ENCODE measurements at places on chromosomes 1 and 21.

DNA sequence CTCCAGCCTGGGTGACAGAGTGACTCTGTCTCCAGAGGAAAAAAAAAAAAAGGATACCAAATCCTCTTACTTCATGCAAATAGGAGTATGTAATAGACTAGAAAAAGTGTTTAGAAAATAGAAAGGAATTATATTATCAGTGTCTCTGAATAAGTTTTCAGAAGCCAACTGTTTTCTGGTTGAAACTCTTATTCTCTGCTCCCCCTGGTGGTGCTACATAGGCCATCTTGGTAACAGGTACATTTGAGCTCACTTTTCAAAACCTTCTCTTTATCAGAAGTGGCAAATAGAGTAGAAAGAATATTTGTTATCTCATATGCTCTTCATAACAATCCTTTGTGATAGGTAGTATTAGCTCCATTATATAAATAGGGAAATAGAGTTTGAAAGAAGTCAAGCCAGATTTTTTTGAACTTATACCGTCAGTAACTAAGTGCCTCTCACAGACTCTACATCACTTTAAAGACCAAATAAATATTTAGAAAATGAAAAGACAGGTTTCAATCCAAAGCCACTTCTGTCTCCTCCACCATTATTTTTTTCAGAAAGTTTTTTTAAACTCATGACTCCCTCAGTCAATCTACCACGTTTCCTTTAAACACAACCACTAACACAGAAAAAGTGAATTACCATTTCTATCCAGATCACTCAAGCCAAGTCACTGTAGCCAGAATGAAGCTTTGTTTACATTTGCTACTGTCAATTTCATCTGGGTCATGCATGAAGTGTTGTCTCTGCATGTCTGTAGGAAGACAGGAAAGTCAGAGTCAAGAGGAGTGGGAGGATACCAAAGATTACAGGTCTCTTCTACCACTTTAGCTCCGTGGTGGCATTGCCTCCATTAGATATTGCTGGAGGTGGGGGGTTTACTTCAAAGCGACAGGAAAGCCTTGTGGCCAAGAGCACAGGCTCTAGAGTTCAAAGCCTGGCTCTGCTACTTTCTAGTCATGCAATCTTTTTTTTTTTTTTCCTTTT lies 45.6 kb downstream of the IL23R start:
- DNase-seq = peak; percentile 6

- no peak for DNase-seq
Measured at GRCh38 chr1:93991271-93991670, 82.0 kb upstream of the GCLM start.

DNA sequence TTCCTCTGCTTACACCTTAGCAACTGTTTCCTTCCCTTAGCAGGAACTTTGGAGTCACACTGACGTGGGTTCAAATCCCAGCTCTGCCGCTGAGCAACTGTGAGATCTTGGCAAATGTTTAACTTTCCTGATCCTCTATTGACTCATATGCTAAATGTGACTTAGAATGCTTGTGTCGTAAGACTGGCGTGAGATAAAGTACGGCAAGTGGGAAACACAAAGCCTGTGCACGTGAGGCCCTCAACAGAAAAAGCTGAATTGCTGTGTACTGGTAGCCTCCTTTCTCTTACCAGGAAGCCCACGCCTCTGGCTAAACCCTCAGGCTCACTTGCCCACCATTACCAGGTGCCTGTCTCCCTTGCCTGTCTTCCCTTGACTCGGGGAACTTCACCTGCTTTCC lies 135.4 kb upstream of the TNR start:
- DNase-seq = no peak

- no peak for DNase-seq
Measured at GRCh38 chr1:54122135-54122751, 30.6 kb downstream of the CDCP2 start.

- no peak for DNase-seq
Measured at GRCh38 chr1:167357305-167357704, 136.6 kb downstream of the POU2F1 start.

DNA sequence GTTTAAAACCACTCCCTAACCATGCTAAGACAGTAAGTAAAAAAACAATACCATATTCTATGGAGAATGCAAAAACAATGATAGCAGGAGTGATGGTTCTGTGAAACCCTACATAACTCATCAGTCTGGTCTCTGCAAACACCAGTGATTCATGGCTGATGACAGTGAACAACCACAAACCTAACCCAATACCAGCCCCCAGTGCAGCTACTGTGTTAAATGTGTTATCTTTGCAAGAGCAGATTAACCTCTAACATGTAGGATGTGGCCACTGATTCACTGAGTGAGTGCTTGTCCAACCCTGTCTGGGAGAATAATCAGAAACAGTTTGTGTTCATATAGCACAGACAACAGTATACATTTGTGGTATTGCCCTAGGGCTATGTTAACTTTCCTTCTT lies 100.2 kb upstream of the COG2 start:
- no peak for DNase-seq

- no peak for DNase-seq
Measured at GRCh38 chr1:103145449-103145848, 37.1 kb upstream of the COL11A1 start.

- no peak for DNase-seq
Measured at GRCh38 chr1:28273216-28273860, 14.0 kb downstream of the SESN2 start.

GRCh38 chr1:204560590-204561150 lies 44.5 kb downstream of the MDM4 start:
- DNase-seq = no peak

- no peak for DNase-seq
Measured at GRCh38 chr1:155458111-155458510, 104.5 kb downstream of the ASH1L start.

DNA sequence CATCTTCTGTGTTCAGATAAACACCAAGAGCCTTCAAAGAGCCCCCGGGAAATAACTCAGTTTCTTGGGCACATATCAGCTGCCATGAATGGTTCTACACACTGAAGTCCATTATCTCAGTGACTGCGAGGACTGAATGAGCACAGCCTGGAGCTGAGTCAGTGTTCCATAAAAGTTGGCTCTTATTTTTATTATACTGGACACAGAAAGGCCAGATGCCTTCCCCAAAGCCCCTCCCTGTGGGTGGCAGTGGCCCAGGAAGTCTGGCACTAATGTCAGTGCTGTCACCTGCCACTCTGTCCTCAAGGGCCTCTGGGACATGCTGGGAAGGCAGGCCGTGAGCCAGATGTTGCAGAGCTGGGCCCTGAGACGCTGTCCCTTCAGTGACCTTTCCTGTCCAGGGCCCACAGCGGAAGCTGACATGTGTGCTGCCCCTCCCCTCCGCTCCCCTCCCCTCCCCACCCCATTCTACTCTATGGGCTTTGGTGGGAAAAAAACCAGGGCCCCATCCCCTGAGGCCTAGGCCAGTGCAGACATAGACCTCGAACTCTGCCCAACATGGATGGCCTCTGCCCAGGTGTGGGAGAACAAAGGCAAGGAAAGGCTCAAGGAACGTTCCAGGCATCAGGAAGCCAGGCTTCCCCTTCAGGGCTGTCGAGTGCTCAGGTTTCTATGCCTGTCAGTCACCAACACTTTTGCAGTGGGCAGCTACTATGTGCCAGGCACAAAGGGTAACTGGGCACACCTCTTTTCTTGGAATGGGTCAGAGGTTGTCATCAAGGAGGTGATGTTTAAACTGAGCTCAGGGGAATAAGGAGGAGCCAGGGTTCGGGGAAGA lies 22.4 kb upstream of the NPPB start:
- no peak for DNase-seq

DNA sequence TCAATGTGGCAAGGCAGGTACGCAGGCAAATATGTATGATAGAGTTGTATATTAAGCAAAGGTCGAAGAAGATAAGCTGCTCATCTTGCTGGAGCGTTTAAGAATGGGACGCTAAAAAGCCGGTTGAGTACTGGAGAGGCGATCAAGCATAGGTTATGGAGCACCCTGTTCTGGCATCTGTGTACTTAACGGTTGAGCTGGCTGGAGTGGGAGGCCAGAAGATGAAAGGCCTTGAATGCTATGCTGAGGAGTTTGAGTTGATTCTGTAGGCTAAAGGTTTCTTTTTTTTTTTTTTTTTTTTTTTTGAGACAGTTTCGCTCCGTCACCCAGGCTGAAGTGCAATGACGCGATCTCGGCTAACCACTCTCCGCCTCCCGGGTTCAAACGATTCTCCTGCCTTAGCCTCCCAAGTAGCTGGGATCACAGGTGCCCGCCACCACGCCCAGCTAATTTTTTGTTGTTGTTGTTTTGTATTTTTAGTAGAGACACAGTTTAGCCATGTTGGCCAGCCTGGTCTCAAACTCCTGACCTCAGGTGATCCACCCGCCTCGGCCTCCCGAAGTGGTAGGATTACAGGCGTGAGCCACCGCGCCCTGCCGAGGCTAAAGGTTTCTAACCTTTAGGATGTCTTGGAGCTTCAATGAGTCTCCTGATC lies 850 bp upstream of the KHDC4 start:
- no peak for DNase-seq

DNA sequence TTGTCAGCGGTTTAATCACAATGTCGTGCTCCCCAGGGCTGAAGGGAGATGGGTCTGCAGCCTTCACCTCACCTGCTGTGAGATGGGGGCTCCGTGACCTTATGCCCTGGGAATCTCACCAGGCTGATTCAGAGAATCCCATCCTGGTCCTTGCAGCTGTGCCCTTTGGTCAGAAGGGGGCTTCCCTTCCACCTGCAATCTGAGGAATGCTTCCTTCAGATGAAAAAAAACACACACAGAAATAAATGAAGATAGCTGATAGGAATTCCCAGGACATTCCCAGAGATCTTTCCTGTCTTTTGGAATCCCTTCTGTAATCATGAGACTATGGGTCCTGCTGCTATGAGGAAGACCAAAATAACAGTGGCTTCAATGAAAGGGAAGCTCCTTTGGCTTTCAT lies 127.0 kb upstream of the VAMP3 start:
- DNase-seq = no peak

DNA sequence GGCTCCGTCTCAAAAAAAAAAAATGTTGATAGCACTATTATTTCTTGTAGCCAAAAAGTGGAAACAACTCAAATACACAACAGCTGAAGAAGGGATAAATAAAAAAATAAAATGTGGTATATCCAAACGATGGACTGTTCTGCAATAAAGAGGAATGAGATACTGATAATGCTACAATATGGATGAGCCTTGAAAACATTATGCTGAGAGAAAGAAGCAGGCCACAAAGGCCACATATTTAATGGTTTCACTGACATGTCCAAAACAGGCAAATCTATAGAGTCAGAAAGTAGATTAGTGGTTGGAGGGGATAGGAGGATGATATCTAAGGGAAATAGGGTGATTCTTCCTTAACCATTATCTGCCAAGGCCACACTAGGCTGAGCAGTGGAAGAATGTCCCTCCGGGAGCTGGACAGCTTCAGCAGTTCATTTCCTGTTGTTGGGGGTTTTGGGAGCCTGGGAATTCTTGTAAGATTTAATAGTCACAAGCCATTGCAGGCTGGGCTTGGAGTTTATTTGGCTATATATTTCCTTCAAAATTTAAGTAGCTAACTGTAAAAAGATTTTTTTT lies 53.5 kb downstream of the ST3GAL3 start:
- no peak for DNase-seq

DNA sequence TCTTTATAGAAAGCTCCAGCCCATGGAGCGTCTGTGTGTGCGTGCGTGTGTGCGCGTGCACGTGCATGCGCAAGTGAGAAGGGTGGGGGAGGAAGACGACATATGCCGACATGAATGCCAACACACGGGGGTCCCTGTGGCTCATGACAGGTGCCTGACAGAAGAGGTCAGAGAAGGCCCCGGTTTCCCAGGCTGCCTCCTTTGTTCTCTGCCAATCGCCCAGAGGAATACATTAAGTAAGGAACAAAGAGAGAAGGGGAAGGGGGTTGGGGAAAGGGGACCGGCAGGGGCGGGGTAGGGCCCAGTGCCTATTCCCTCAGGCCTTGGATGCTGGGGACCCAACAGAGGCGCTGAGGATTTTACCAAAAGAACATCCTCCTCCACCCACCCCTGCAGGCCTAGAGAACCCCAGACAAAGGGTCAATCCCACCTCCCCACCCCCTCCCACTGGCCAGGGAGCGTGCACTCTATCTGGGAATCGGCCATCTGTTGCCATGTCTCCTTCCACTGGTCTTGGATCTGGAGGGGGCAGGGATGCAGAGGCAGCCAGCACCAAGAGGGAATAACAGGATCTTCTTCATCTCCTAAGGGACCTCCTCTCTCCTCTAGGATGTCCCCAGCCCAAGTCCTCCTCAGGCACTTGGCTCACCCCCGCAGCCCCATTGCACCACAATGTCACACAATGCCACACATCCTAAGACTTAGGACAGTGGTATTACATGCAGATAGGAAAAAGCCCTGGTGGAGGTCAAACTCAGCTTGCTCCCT lies 39.4 kb downstream of the PIK3C2B start:
- DNase-seq = no peak

DNA sequence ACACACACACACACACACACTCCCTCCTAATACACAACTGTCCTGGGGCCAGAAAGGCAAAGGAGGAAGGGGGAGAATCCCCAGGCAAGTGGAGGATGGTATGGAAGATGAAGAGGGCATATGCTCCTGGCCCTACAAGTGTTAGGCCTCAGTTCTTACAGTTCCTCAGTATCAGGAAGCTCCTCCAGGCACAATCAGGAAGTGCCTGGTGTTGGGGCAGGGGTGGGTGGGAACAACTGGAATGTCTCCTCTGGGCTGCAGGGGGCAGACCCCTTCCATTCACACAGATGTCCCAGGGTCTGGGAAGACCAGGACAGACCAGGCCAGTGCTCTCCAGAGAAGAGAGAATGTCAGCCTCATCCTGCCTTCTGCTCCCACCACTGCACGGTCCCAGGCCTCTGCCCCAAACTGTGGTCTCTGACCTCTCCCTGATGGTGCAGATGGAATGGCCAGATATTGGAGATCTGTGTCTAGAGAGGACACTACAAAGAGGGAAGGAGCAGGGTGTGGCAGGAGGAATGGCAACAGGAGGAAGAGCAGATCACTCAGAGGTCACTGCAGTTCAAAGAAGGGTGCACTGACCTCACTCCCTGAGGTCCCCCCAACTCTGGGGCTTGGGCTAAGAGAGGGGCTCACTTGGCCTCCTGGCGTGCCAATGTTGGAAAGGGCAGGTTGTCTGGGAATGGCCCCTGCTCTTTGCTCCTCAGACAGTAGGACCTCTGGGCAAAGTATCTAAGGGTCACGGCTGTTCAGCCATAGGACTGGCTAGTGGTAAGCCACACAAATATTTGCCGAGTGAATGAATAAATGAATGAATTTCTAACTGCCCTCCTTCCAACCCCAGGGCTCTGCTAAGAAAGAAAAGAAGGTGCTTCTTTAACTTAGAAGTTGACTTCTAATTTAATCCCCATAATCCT lies 2.5 kb upstream of the DENND2D start:
- DNase-seq = no peak

- no peak for DNase-seq
Measured at GRCh38 chr1:58849551-58849950, 65.7 kb upstream of the JUN start.

- DNase-seq = no peak
Measured at GRCh38 chr1:210074904-210075303, 136.9 kb downstream of the SYT14 start.
